Amniotic stem cell (primary cell): ENCODE measurements at places on chromosomes 13 and 19.
A peak's percentile ranks its signal among the peaks of the same experiment; 100 is the strongest.

GRCh38 chr13:29845440-29846056 is 4.9 kb downstream of the UBL3 start:
- DNase-seq = no peak

GRCh38 chr19:6887316-6887715 is at the start of gene ADGRE1:
ADGRE1 (plus strand) TSS chr19:6887579; CDS start chr19:6887609, 30 bp downstream.
- DNase-seq = no peak

DNA sequence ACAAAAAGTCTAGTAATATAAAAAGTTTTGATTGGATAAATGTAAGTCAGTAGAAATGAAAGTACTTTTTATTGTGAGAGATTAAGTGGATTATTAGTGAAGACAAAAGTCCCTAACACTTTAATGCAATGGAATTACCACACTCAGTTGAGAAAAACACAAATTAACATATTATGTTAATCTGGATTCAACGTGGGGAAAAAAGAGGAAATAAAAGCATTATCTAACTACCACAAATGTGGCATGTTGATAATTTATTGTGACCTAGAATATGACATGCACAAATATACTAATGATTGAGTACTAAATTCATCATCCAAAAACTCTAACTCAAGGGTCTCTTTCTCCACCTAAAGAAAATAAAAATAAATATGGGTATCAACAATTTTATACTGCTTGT is 41.5 kb downstream of the FOXO1 start:
- no peak for DNase-seq

DNA sequence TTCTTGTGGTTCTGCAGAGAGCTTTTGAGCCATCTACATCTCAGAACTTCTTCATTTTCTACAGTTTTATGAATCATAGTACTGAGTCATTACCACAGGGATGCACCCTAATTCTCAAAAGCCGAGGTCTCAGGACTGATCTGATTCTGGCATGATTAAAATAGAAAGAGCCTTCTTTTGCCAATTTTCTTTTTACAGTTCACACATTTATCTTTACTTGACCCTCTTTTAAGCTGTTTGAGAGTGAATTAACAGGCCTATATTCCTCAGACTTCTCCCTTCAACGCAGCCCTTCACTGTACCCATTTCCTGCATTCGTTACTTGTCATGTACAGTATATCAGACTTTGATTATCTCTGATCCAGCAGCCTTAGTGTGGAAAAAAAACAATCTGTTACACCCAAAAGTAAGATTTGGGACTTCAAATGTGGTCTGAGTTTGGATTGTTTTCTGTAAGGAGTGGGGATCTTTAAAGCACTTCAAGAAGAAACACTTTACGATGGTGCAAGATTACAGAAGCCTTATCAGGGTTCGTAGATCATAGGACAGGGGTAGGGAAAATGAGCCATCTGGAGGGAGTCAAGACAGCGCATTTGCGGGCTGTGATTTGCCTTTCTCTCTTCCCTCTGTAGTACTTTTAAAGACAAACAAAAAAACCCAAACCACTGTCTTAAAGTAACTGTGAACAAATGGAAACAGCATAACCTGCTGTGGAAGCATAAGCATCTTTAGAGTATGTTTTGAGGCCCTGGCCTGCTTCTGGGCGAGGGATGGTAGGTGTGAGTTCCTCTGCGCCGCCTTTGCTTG is 15.3 kb upstream of the GPR183 start:
- peak; percentile 49 for DNase-seq

DNA sequence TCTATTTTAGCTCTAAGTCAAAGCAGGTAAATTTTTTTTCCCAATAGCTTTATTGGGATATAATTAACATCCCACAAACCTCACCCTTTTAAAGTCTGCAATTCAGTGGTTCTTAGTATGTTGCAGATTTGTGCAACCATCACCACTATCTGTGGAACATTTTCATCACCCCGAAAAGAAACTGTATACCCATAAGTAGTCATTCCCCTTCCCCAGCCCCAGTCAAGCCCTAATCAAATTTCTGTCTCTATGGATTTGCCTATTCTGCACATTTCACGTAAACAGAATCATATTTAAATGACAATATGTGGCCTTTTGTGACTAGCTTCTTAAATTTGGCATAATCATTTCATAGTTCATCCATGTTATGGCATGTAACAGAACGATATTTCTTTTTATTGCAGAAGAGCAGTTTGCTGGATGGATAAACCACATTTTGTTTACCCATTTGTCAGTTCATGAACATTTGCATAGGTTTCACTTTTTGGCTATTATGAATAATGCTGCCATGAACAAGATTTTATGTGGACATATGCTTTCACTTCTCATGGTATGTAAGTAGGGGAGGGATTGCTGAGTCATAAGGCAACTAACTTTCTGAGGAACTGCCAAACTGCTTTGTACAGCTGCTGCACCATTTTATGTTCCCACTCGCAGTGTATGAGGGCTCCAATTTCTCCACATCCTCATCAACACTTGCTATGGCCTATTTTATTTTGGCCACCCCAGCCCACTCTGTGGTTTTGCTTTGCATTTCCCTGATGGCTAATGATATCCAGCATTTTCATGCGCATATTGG is 10.9 kb downstream of the SLC46A3 start:
- DNase-seq = peak; percentile 52

DNA sequence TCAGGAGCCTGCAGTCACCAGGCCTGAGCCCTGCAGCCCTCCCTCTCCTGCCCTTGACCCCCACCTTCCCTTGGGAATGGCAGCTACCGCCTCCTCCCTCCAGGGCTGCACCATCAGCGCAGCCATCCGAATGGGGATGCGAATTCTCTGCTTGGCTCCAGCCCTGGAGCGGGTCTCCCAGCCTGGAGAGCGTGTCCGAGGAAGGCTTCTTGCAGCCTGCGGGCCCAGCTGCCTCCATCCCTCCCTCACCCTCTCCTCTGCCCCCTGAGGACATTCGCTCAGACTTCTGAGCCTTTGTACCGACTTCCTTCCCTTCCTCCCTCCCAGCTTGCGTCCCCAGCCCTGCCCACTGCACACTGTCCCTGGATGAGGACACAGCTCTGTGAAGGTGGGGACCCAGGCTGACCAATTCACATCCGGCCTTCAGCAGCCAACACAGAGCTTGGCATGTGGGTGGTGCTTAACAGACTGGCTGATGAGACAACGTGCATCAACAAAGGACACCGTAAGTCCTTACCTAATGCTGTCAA is 6.0 kb upstream of the NKPD1 start:
- DNase-seq = no peak

DNA sequence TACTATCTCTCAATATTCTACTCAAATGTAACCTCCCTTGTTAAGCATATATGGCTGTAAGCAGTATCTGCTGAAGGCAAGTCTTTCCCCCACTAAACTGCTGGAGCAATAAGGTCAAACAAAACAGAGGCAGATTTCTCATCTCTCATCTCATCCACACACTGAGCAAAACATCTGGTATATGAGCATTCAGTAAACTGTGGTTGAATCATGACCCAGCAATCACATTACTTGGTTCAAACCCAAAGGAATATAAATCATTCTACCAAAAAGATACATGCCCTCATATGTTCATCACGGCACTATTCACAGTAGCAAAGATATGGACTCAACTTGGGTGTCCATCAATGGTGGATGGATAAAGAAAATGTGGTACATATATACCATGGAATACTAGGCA is 344.4 kb downstream of the SUCLA2 start:
- no peak for DNase-seq

DNA sequence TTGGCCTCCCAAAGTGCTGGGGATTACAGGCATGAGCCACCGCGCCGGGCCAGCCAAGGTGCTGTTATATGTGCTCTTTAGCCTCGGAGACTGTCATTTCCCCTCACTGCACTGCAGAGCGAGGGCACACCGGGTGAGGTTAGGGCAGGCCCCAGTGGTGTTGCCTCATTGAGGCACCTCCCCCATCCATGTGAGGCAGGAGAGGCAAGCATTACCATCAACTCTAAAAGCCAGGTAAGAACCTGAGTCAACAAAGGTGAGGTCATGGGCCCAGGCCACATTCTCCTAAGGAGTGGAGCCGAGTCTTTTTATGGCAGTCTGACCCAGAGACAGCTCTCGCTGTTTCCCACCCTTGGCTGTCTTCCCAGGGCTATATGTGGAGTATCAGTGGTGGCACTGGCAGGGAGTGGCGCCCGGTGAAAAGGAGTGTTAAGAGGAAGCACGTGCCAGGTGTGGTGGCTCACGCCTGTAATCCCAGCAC is 10.9 kb downstream of the B3GNT8 start:
- DNase-seq = no peak

DNA sequence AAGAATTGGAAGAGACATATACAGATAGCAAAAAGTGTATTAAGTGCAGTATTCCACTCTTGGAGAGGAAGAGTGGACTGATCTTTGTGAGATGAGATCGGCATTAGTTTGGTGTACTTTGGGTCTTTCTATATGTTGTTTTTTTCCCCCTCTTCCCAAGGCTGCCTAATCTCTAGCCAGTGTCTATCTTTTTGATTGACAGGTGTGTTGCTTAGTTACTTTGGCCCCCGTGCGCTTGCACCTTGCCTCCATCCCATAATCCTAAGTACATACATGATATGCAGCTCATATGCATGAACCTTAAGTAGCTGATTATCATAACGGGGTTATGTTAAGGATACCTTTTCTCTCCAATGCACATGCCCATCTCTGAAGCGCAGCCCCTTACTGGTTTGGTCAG is 4.3 kb upstream of the SLC7A10 start:
- DNase-seq = no peak

GRCh38 chr19:39470724-39471339 is 9.8 kb upstream of the TIMM50 start:
- DNase-seq = no peak

- DNase-seq = no peak
These were observed 41.7 kb upstream of the ZNF91 start for GRCh38 chr19:23436944-23437343.

DNA sequence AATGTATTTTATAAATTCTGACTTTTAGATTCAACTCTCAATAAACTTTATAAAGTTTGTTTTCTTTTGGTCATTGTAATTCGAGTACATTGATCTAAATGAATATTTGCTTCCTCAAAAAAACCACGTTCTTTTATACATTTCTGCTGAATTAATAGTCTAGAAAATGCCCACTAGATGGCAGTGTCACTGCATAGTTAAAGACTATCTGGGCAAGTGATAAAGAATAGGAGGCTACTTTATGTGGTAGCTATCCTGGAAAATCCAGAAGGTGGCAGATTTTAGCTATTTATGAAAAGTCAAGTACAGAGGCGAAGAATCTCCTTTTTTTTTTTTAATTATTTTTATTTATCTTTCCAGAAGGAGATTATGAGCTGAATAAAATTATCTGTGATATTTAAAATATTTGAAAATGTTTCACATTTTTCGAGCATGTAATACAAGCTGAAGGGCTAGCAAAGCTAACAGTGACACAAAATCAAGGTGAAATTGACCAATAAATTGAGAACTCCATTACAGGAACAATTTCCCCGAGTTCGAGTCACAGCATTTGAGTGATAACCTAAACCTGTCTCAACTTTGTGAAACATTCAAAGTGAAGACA is 221.8 kb downstream of the OLFM4 start:
- DNase-seq = peak; percentile 57
